Mesothelial cell of epicardium (in vitro differentiated cells): ENCODE measurements at places on chromosomes 2 and 18. TPM values are rescaled to one million over a fixed set of nuclear protein-coding genes. Genes with fewer than 3 reads are reported as not detected.

Gene LYG2
- total RNA-seq, result not detected in 3 replicates

DNA sequence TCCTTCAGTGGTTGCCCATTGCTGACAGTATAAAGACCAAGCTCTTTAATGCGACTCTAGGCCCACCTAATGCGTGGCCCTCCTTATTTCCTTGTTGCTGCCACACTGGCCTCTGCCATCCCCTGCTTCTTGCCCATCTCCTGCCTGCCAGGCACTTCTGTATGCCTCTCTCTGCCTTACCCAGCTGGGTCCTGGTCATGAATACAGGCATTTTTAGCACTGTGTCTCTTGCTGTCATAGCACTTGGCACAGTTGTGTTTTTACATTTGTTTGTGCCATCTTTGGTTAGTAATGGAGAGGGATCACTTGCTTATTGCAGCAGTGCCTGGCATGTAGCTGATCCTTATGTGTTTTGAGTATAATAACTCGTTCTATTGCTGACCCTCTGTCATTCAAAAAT, 38.7 kb downstream of the MAP4K4 start:
- DNase-seq, result no peak

- DNase-seq, result no peak
Measured at GRCh38 chr18:42458226-42458625, 503.2 kb downstream of the PIK3C3 start.

DNA sequence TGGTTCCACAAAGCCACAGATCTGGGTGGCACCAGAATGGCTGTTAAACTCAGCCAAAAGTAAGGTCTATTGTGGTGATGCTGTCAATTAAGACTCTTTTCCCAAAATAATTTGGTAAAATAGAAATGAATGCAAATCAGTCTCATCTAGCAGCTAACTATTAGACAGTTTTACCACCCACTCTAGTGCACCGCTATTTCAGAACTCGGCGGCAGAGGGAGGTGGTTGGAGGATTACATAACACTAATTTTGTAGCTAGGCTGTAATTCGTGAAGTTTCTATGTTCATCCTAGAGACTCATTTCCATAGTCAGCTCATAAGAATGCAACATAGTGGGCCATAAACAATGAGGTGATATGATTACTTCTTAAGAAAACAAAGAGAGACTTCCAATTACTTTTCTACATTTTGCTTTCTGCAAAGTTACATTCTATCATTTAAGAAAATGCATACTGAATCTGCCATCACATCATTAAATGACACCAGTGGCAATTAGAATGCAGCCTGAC, 413.8 kb downstream of the FBXO15 start:
- no peak for DNase-seq

DNA sequence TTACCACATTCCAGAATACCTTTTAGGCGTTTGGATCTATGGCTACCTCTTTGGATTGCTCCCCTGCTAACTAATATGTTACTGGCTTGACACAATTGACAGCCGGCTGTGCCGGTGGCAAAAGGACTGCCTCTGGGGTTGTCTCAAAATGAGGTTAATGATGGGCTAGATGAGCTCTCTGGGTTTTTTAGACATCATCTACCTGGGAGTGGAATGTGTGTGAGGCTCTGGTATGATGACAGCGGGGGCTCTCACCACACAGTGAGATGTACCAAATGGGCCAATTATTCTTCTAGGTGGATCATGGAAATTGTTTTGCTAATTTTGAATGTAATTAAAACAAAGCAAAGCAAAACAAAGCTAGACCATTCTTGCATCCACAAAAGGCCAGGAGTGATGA, 391.1 kb upstream of the SPRED2 start:
- no peak for DNase-seq

GRCh38 chr2:98501876-98502275, 57.2 kb downstream of the INPP4A start:
- DNase-seq, result no peak

GRCh38 chr18:25275412-25276001, 76.5 kb downstream of the ZNF521 start:
- DNase-seq, result no peak

Gene SERPINB4
- total RNA-seq, result not detected in 3 replicates

DNA sequence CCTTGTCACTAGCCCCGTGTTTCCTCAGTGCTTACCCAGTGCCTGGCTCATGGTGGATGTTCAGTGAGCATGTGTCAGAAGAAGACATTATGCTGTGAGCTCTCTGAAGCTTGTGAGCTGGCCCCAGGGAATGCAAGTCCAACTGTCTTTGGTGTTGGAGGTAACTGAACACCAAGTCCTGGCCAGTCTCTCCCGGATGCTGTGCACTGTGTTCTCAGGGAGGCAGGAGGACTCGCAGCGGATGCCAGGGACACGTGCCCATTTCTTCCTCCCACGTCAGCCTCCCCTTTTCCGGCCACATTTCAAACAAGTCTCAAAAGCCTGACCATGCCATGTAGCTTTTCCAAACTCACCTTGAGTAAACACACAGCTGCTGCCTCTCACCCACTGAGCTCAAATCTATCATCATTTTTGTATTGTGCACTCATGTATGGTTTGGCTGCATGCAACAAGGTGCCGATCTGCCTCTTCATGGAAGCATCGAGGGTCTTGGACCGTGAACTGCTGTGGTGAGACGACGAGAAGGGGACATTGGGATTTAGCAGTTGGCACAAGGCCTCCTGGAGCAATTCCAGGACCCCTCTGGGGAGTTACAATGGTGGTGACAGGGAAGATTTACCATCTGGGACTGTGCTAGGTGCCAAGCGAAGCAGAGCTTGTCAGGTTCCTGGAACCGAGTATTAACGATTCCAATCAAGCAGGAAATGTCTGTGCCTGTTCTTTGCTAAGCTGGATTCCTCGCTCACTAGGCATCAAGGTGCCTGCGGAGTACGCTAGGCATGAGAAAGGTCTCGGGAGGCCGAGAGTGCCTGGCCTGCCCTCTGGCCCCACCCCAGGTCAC, 44.4 kb upstream of the MGAT4A start:
- DNase-seq, result no peak

DNA sequence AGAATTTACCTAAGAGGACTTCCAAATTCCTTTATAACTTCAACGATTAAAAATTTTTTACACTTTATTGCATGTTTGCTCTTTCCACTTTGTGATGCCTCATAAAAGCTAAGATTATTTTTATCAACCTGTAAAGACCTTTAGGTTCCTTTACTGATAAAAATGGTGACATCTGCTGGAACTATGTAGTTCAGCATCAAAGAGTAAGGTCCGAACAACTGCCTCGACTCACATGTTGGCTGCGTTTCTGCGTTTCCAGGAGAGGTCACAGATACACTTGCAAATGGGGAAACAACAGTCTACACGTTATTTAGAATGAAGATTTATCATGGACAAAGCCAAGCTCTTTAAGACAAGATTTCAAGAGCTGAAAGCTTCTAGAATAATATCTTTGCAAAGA, 18.8 kb upstream of the TMX3 start:
- no peak for DNase-seq

GRCh38 chr2:237743561-237744269, 54.9 kb upstream of the RBM44 start:
- no peak for DNase-seq

Gene CNTNAP5
- 0.22 to 1.1 TPM (median 0.29 TPM) in 3 replicates for total RNA-seq

- no peak for DNase-seq
Measured at GRCh38 chr2:128536925-128537620, 218.4 kb upstream of the HS6ST1 start.

- no peak for DNase-seq
Measured at GRCh38 chr2:46505472-46505783, 26.1 kb downstream of the TMEM247 start.

Gene IAH1
- 39.7 to 42.7 TPM (median 41.6 TPM) in 3 replicates for total RNA-seq

Gene CHRNG
- total RNA-seq, result 0.11 TPM in 1 of 3 replicates, not detected in the others

Gene LCT
- 0.05 TPM in 1 of 3 replicates, not detected in the others for total RNA-seq

Gene IL18RAP
- total RNA-seq, result not detected in 3 replicates

DNA sequence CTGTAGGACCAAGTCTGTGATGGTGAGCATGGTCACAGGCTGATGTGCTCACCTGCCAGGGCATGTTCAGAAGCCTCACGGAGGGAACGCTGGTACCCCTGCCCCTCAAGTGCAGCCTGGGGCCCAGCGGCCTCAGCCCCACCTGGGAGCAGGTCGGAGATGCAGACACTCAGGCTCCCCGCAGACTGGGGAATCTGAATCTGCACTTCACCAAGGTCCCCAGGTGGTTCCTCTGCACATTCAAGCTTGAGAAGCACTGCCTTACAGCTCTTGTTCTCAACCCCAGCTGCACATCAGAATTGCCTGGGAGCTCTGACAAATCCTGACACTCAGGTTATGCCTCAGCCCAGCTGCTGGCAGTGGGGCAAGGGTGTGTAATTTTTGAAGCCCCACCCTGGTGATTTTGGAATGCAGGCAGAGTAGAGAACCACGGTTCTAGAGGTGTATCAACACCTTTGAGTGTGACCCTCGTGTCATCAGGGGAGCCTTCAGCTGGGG, 54.8 kb downstream of the CRACDL start:
- no peak for DNase-seq

Gene SPP2
- not detected in 3 replicates for total RNA-seq

- DNase-seq, result no peak
Measured at GRCh38 chr18:11946756-11947155, 34.6 kb upstream of the IMPA2 start.

DNA sequence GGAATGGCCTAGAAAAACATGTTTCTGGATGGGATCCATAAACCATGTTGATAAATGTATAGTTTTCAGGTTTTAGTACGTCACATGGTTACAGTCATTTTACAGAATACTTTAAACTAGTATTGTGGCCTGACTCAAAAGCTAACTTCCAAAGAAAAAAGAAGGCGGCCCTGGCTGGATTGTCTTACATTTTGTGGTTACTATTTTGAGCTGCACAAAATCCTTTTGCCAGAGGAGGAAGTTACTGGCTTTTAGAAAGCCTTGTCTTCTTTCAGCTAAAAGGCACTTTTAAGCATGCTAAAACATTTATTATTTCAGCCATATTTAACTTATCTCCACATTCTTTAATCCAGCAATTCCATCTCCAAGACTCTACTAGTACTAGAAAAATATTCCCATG, 227.9 kb downstream of the CDH2 start:
- DNase-seq, result no peak

Gene ITM2C
- total RNA-seq, result 269 to 275 TPM (median 270 TPM) in 3 replicates

Gene IL1R2
- not detected in 3 replicates for total RNA-seq

GRCh38 chr18:51943281-51943680, 396.7 kb upstream of the DCC start:
- no peak for DNase-seq

Gene LRRTM1
- 23.7 to 27.8 TPM (median 24.0 TPM) in 3 replicates for total RNA-seq

GRCh38 chr18:5237083-5237722, 40.1 kb upstream of the AKAIN1 start:
- no peak for DNase-seq

DNA sequence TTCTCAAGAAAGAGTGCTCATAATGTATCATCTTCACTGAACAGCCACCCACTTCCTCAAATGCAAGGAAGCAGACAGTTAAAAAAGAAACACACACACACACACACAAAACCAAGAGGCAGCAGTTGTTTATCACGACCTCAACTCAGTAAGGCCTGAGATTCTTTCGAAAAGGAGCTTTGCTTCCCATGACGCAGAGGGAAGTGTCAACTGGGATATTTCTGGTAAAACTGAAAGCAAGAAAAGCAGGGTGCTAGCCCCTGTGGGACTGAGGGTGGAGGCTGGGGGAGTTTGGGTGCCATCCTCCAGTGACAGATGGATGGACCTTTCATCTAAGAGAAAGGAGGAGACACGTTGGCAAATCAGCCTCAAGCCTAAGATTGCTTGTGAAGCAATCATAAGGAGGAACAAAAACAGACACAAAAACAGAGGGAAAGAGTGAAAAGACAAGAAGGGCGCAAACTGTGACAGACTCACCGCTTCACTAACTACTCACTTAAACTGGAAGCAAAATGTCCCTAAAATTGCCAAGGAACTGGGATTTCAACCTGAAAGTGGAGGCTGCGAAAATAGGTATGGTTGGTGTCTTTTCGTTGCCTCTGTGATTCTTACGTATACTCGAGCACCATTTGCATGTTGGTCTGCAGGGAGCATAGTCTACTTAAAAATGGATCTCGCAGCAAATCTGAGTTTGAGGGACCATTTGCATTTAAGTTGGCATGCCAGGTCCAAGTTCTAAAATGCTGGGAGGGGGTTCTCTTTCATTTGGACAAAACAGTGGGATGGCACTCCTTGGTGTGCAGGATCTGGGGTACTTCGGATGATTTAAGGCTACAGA, at the start of gene ARHGAP25:
TSS of gene ARHGAP25 (plus strand) at position 124 of the 838 bp plus-strand sequence. CDS start at position 513, 389 bp downstream.
- no peak for DNase-seq

Gene C2orf76
- 8.4 to 12.2 TPM (median 9.2 TPM) in 3 replicates for total RNA-seq

DNA sequence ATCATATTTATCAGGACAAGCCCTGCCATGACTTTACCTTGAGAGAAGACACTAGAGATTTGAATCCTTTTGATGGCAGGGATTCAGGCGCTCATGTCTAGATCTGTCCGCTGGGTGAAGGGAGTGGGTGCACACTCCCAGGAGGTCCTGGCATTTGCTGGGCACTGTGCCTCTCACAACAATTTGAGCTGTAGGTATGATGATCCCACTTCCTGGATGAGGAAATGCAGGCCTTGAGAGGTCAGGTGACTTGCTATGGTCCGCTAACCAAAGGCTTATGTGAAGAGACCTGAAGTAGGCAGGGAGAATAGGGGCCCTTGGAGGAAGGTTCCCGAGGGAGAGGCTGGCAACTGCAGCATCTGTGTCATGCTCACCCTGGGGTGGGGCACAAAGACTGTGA, 206.1 kb downstream of the HAUS1 start:
- DNase-seq, result no peak

Gene ZAP70
- total RNA-seq, result 1.9 to 3.1 TPM (median 2.3 TPM) in 3 replicates

- peak; percentile 30 for DNase-seq
Measured at GRCh38 chr18:9708057-9708433, at the start of gene RAB31. Gene RAB31, plus strand, starts transcription at chr18:9708301. Its CDS starts 105 bp downstream, at chr18:9708406.

- no peak for DNase-seq
Measured at GRCh38 chr2:179096090-179096489, 46.2 kb upstream of the CCDC141 start.

DNA sequence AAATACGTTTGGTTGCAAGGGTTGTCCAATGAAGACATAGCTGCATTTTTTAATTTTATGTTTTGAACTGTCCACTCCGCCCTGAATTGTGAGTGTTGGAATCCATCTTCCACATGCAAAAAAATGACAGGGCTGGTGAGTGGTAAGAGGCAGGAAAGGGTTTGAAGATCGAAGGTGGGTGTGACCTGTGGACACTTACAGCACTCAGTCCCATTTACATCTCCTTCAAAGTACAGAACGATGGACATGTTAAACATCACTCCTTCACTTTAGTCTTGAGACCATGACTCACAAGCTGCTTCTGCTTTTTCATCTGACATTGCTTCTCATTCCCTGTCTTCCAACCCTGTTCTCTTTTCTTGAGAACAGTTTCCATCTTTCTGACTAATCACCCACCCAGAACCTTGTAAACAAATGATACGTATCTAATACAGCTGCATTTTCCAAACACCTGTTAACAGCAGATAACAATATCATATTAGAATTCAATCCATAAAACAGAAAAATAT, 179.3 kb downstream of the ZNF516 start:
- no peak for DNase-seq

- DNase-seq, result no peak
Measured at GRCh38 chr2:106921451-106921850, 35.5 kb upstream of the ST6GAL2 start.

GRCh38 chr2:187642498-187642897, 88.3 kb upstream of the TFPI start:
- no peak for DNase-seq

- DNase-seq, result no peak
Measured at GRCh38 chr18:49993299-49993698, 180.0 kb upstream of the ACAA2 start.

GRCh38 chr2:149806651-149807050, 219.1 kb upstream of the MMADHC start:
- no peak for DNase-seq
